Bone marrow (tissue), 2 donors: ENCODE measurements at places on chromosomes 12 and 14.

GRCh38 chr14:69392481-69392880 is 5.6 kb downstream of the ERH start:
- DNase-seq = no peak

DNA sequence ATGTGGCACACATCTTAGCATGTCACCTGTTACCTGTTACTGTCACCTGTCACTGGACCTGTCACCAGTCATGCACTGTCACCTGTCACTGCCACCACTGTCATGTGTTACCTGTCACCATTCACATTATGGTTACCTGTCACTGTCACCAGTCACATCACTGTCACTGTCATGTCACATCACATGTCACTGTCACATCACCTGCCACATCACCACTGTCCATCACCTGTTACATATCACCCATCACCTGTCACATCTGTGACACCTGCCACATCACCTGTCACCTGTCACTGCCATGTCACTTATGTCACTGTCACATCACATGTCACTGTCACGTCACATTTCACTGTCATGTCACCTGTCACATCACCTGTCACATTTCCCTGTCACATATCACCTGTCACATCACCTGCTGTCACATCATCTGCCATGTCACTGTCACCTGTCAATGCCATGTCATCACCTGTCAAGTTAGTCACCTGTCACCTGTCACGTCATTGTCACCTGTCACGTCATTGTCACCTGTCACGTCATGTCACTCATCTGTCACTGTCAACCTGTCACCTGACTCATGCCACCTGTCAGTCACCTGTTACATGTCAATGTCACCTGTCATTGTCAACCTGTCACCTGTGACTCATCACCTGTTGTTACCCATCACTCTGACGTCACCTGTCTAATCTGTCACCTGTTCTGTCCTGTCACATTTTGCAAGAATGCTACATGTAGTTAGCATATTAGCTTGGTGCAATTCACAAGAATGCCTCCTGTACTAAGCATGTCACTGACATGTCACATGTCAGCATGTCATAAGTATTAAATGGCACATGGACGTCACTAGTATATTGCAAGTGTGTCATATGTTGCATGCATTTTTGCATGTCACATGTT is 29.0 kb upstream of the TESC start:
- no peak for DNase-seq

DNA sequence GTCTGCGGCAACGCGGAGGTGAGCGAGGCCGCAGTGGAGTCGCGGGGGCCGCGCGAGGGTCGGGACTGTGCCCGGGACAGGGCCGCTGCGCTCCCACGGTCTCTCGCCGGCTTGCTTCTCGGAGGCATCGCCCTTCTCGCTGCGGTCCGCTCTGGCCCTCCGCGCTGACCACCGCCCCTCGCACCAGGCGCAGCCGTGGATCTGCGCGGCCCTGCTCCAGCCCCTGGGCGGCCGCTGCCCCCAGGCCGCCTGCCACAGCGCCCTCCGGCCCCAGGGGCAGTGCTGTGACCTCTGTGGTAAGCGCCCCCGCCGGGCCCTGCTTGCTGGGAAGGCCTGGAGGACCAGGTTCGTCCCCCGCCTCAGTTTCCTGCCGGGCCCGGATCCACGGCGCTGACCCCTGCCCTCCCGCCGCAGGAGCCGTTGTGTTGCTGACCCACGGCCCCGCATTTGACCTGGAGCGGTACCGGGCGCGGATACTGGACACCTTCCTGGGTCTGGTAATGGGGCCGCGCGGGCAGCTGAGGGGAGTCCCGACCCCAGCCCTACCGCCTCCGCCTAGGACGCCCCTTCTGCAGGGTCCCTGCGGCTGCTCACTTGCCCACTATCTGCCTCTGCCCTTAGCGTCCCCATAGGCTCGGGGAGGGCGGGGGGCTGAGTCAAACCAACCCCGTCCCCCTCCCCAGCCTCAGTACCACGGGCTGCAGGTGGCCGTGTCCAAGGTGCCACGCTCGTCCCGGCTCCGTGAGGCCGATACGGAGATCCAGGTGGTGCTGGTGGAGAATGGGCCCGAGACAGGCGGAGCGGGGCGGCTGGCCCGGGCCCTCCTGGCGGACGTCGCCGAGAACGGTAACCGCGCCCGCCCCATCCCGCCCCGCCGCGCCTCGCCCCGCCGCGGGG is 7.0 kb downstream of the AMN start:
- DNase-seq = no peak

DNA sequence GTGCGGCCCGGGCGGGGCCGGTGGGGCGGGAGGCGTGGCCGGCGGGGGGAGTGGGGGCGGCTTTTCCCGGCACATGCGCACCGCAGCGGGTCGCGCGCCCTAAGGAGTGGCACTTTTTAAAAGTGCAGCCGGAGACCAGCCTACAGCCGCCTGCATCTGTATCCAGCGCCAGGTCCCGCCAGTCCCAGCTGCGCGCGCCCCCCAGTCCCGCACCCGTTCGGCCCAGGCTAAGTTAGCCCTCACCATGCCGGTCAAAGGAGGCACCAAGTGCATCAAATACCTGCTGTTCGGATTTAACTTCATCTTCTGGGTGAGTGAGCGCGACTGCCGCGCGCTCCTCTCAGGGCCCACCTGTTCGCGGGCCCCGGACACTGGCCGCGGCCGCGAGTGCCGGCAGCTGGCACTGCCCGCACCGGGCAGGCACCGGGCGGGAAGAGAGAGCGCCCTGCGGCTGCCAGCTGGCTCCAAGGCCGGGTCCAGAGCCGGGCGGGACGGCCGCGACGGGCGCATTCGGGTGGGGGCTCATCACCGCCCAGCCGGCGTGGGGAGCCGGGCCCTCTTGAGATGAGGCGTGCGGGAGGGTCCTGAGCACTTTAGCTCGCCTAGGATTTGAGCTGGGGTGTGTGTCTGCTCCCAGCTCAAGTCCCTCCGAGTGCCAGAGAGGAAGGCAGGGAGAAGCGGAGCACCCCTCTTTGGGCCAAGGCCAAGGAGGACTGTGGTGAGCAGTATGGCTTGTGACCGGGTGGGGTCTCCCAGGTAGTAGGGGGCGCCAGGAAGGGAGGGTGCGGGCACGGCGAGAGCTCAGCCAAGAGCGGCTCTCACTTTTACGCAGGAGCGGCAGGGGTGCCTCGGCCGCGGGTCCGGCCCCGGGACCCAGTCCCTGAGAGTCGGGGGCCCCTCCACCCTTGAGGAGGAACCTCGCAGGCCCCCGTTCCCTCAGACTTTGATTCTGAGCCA is at the start of gene CD9:
TSS of gene CD9 (plus strand) at position 145 of the 957 bp plus-strand sequence. CDS start at position 245, 100 bp downstream.
- peak; percentile 62 for DNase-seq

- no peak for DNase-seq
These were observed 49.4 kb downstream of the ZDHHC17 start for GRCh38 chr12:76813265-76813664.

- no peak for DNase-seq
These were observed 6.3 kb upstream of the ART4 start for GRCh38 chr12:14849661-14850060.

DNA sequence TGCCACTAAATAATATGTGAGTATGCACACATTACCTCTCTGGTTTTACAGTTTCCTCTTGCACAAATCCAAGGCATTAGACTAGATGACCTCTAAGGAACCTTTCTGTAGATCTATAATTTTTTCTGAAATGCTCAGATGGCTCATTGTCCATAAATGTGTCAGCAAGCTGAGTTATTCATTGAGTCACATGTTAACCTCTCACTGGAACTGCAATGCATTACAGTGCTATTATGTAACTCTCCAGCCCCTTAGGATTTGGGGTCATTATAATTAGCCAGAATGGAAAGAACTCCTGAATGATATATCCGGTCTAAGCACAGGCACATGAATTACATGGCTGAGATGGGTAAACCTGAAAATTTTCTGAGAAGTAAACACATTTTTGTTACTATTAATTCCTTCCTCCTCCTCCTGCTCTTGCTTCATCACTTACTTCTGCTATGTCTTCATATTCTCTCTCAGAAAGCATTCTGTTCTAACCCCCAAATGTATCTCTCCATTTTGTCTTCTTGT is 20.3 kb upstream of the DRAM1 start:
- no peak for DNase-seq

DNA sequence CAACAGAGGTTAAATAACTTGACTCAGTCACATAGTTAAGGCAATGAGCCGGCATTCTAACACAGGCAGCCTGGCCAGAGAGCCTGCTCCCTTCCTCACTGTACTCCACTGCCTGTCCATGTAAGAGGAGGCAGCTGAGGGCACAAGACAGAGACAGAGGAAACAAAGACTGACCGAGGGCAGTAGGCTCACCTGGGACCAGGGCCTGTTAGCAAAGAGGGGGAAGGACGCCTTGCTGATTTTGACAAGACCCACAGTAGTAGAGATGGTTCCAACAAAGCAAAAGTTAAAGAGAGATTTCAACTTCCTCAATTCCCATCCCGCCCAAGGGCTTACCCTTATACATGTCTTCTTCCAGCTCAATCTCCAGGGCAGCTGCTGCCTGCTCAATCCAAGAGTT is 26.5 kb downstream of the OTUB2 start:
- DNase-seq = no peak

DNA sequence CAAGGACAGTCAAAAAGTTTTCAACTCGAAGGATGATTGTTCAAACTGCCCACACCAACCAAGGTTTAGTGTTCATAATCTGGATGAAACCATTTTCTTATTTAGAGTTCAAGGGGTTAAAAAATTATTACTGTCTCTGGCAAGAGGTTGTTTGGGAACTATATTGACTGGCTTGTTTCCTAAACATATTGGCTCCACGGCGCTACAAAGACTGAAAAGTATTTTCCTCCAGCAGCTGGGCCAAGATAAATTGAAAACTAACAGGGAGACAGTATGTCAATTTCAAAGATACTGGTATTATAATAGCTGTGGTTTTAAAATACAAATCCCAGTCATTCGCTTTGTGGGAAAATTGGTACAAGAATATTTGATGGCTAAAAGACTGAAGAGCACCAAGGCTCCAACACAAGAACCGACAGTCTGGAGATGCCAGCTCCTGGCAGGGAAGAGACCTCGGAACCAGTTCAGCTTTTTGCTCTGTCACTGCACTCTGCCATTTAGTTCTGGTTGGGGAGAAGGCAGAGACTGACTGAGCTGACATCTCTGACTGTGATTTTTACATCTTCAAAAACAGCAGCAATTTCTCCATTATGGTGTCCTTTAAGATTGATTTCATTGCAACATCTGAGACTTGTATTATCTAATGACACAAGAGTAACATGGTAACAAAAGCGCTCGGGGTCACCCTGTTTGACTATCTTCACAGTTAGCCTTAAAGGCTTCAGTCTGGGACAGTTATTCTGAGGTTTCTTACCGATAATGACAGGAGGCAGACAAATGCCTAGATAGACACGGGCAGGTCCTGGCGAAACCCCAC is 62.0 kb downstream of the ST8SIA1 start:
- DNase-seq = no peak

DNA sequence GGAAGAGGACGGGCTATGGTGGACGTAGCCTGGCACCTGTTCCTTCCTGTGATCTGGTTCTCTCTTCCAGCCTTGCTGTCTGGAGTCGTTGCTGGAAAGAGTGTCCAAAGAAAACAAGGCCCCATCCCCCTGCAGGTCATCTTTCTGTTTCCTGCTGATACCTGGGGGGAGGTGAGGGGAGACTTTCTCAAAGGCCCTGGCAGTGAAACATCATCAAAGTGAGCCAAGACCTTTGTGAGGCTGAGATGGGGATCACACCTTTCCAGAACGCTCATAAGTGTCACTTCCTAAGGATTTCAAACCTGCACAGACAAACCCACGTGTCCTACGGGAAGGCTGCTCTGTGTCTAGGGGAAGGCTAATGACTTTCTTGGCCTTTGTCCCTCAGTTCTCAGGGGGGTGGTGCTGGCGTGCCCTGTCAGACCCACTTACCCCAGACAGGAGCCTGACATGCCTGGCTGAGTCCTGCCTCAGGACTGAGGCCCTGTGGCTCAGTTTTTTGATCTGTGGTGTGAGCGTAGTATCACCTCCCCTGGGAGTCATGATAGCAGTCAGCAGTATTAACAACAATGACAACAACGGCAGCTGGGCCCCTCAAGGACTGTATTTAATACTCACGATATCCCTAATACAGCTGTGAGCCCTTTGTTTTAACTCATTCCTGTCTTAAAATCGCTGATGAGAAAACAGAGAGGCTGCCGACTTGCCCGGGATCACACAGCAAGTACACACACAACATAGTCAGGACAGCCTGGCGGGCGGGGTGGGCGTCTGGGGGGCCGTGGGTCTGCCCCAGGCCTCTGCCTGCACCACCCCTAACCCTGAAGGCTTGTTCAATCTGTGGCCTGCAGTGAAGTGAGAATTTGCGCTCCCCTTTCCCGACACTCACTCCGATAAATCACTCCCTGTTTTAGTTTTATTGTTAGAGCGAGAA is 235.2 kb downstream of the SLC41A2 start:
- no peak for DNase-seq

- DNase-seq = no peak
These were observed 388.8 kb downstream of the TMTC2 start for GRCh38 chr12:83075471-83075870.

DNA sequence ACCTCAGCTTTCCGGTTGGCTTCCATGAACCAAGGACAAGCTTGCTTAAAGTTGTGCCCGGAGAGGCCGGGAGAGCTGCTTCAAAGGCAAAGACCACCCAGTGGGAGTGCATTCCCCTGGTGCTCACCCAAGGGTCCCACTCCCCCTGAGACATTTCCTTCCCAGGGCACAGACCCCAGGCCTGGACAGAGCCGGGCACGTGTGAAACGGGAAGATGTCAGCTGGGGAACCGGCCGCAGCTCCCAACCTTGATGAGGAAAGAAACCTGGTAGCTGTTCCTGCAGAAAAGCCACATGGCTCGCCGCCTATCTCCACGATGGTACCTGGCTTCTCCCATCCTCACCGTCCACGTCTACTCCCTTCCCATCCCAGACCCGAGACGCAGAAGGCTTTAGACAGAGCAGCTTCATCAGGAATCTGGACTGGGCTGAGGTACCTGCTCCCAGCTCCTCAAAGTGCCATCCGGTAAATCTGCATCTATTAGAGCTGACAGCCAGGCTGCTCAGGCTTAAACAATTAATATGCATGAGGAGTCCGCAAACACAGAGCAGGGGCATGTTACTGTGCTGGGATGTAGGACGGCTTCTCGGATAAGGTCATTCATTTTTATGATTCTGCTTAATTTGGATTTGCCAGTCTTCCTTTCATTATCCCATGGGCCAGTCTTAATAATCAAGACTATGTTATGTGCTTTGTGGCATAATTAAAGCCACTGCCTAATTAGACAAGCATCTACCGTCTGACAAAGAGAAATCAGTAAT is 53.1 kb downstream of the GALNT9 start:
- no peak for DNase-seq

- no peak for DNase-seq
These were observed 12.2 kb downstream of the RAPGEF3 start for GRCh38 chr12:47746523-47746922.

GRCh38 chr14:60691383-60692113 is 32.6 kb downstream of the SIX4 start:
- DNase-seq = no peak

DNA sequence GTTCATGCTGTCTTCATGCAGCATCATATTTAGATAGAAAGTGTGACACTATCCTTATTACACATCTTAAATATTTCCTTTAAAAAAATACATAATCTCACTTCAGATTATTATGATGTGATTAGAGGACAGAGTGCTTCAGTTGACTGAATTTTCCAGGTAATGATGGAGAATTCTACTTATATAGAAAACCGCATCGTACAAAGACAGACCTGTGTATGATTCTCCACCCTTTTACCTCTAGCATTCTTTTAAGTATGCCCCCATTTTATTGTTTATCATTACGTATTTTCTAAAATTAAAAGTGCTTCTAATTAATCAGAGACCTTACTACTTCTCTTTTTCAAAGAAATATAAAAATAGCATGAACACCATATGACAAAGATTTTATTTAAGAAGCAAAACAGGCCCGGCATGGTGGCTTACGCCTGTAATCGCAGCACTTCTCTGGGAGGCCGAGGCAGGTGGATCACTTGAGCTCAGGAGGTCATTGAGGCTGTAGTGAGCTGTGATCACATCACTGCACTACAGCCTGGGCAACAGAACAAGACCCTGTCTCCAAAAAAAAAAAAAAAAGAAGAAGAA is 13.9 kb downstream of the RPS6KA5 start:
- DNase-seq = no peak
